ENCODE measurements at places on chromosomes 11 and 22.

GRCh38 chr11:115612046-115612730 is 108.0 kb upstream of the CADM1 start:
- DNase-seq, result no peak

GRCh38 chr11:117439256-117439655 is 111.6 kb downstream of the CEP164 start:
- DNase-seq, result no peak

GRCh38 chr22:19218541-19219233 is 40.2 kb upstream of the SLC25A1 start:
- no peak for DNase-seq

DNA sequence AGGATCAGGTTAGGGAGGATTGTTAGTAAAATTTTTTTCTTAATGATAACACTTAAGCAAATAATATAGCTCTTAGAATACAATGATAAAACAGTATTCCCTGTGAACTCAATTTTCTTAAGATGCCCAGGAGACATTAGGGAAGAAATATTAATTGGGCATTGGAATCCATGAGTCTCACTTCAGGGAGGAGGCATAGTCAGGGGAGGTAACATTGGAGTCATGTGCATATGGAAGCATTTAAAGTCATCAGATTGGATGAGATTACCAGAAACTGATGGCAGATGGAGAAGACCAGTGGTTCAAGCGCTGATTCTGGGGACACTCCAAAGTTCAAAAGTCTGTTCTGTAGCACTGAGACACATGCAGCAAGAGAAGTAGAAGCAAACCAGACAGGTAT is at the start of gene OR9G1:
Gene OR9G1, plus strand, starts transcription at position 301 of the 400 bp plus-strand sequence. CDS start 1,293 bp downstream, outside the sequence.
- DNase-seq, result no peak

GRCh38 chr22:48236261-48236660 is 1473.8 kb downstream of the TBC1D22A start:
- DNase-seq, result no peak

GRCh38 chr11:73359930-73360742 is 16.1 kb upstream of the RELT start:
- DNase-seq, result no peak

- no peak for DNase-seq
Observed at GRCh38 chr11:20351751-20352262, 11.7 kb upstream of the HTATIP2 start.

GRCh38 chr11:43393765-43394355 is 35.1 kb downstream of the TTC17 start:
- DNase-seq, result no peak

DNA sequence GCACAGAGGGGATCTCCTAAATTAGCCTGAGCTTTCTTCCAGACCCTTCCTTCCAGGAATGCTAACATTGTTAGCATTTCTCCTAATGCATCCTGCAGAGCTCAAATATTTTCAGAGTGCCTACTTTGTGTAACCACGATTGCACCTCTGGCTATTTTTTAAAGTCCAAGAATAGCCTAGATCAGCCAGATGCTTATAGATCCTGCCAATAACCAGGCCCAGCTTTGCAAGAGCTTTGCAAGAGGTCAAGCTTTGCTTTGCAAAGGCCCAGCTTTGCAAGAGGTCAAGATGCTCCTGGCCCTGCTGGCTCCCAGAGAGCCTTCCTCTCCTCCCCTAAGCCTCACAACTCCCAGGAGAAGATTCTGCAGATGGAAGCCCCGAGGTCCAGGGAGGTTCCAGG is 491.9 kb downstream of the MN1 start:
- DNase-seq, result no peak
